Heart right ventricle (tissue), 16 donors: ENCODE measurements at places on chromosomes 11 and 22.

DNA sequence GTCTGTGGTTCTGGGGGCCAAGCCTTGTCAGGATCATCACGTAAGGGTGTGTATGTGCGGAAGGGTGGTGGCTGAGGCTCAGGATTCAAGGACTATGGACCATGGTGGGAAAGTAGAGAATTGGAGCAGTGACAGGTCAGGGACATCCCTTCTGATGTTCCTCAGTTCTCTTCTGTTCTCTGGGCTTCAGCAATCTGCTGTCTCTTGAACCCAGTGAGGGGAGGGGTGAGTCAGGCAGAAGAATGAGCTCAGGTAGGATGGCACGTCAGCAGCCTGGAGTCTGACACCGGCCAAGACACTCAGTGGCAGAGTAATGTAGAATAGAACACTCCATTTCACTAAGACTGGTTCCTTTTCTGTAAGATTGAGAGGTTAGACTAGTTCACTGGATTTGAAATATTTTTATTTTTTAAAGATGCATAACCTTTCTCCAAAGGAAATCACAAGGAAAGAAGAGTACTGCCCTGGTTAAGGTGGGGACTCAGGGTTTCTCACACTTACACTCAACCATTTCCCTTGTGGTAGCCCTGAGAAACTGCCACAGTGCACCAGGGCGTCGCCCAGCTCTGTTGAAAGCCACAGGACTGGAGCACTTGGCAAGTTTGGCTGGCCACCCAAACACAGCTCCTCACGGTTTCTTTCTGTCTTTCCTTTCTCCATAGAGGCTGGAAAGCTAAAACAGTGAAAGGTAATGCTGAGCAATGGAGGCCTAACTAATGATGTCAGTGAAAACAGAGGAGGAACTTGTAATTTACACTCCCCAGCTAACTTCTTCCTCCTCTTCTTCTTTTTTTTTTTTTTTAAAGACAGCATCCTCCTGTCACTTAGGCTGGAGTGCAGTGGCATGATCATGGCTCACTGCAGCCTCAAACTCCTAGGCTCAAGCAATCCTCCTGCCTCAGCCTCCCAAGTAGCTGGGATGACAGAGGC is 23.1 kb upstream of the MICAL2 start:
- no peak for DNase-seq

- DNase-seq, result no peak
Measured at GRCh38 chr22:33803371-33804282, 116.6 kb downstream of the LARGE1 start.

DNA sequence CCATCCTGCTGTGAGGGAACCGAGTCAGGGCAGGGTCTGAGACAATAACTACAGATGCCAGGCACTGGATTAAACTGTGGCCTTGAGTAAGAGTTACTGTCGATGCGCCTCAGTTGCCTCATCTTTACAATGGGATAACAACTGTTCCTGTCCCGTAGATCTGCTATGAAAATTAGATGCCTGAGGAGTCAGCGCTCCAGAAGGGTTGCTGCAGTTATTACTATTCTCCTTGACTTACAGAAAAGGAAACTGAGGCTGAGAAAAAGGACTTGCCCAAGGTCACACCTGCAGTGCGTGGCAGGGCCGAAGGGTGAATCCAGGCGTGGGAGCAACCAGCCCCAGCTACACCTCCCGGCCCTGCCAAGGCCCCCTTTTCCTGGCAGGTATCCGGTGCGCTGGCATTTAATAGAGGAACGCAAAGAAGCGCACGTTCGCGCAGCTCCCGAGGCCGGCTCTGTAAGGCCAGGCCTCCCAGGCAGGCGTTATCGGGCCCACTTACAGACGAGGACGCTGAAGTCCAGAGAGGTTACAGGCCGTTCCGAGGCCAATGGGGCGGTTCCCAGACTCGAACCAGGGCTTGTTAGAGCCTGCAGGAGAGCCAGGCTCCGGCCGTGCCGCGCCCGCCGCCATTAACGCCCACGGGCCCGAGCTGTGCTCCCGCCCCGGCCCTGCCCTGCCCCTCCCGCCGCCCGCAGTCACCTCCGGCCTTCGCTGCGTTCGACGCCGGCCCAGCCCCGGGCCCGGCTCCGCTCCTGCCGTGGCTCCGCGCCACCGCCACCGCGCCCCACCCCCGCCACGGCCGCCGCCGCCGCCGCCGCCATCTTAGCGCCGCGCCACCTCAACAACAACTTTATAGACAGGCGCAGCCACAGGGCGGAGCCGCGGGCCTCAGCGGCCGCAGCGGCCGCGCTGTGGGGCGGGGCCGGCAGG is at the start of gene C11orf68:
C11orf68 (minus strand) TSS at position 852 of the 930 bp plus-strand sequence; CDS start at position 821, 31 bp downstream.
- DNase-seq, result peak; percentile 14

- DNase-seq, result no peak
Measured at GRCh38 chr11:12180257-12181205, 70.1 kb downstream of the MICAL2 start.

DNA sequence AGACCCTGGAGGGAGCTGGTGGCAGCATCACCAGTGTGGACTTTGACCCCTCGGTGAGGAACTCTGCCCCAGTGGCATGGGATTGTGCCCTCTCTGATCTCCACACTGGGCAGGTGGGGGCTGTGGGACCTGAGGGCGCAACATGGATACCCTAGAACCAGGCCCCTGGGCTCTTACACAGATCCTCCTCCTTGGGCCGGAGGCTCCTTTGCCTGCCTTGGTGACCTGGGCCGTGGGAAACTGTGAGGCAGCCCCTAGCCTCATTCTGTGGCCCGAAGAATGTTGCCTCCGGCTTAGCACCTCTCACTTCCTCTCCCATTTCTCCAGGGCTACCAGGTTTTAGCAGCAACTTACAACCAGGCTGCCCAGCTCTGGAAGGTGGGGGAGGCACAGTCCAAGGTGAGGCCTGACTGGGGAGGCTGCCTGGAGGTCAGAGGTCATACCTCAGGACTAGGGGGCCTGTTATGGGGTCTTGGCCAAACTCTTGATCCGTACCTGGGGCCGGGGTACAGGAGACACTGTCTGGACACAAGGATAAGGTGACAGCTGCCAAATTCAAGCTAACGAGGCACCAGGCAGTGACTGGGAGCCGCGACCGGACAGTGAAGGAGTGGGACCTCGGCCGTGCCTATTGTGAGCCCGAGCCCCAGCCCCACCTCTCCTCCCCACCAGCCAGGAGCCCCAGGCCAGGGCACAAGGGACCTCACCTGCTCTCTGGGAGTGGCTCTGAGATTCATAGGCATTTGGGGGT is 12.2 kb downstream of the ATG16L2 start:
- no peak for DNase-seq

DNA sequence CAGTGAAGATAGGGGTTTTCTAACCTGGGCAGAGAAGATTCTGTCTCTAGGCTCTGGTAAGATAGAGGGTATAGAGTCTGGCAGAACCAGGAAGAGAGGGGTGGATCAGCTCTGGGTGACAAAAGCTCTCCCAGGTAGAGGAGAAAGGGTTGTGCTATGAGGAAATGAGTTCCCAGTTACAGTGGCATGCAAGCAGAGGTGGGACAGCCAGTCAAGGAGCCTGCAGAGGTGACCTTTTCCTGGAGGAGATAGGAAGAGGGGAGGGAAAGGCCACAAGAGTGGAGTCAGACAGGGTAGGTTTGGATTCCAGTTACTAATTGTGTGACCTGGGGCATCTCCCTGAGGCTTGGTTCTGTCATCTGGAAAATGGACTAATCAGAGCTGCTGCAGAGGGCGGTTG is 3.4 kb upstream of the CAPN5 start:
- DNase-seq, result no peak

DNA sequence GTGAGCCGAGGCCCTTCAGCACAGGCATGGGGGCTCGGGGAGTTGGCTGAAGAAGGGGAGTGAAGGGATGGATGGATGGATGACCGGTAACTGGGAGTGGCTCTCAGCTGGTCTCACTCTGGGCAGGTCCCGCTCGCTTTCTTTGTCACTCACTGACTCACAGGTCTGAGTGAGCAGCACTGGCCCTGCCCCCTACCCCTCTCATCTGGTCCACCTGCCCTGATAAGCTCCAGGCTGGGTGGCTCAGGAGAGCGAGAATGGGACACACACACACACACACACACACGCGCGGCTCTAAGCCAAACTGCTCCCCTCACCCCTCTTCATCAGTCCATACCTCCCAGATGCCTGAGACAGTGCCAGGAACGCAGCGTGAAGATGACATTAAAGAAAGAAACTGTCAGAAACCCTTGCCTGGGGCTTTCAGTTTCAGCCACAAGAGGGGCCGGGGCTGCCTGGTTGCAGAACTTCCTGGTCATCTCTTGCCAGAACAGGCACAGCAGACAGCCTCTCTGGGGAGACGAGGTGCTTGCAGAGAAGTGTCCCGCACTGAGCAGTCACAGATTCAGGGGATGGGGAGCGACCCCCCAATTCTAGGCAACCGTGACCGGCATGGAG is 16.5 kb upstream of the SHISAL1 start:
- no peak for DNase-seq

- DNase-seq, result no peak
Measured at GRCh38 chr22:38285018-38285417, 12.2 kb upstream of the TMEM184B start.

DNA sequence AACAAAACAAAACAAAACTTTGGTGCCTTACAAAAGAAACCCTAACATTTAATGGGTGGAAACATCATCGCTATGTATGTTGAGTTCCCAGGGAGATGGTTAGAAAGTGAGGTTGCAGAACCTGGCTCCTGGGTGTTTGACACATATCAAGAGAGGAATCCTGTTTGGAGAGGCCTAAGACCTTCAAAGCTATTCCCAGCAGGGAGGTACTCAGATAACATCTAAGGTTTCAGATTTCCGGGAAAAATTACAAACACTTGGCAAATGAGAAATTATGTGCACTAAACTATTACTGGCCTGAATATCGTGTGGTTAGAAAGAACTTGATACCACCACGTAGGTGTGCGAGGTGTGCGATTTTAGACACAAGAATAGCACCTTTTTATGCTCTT is 18.5 kb downstream of the TRIM5 start:
- no peak for DNase-seq

DNA sequence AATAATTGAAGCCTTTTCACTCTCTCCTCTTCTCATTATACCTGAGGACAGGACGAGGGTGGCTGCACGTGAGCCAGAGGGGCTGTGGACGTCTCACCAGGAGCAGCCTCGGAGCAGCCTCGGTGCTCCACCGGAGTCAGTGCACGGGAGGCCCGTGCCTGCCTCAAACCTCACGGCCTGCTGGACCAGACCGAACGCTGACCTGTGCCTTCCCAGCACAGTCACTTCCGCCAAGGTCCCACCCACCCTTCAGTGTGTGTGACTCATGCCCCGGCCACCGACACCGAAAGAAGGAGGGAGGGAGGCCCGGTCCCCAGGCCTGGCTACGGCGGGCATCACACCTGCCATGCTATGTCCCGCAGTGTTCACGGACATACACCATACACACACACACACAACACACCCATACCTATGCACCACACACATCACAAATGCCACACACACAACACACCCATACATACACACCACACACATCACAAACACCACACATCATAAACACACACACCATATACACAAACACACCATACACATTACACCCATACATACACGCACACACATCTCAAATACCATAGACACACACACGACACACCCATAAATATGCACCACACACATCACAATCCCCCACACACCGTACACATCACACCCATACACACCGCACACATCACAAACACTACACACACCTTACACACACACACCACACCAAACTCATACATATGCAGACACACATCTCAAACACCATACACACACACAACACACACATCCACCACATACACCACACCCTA is 1506.5 kb downstream of the TBC1D22A start:
- no peak for DNase-seq

DNA sequence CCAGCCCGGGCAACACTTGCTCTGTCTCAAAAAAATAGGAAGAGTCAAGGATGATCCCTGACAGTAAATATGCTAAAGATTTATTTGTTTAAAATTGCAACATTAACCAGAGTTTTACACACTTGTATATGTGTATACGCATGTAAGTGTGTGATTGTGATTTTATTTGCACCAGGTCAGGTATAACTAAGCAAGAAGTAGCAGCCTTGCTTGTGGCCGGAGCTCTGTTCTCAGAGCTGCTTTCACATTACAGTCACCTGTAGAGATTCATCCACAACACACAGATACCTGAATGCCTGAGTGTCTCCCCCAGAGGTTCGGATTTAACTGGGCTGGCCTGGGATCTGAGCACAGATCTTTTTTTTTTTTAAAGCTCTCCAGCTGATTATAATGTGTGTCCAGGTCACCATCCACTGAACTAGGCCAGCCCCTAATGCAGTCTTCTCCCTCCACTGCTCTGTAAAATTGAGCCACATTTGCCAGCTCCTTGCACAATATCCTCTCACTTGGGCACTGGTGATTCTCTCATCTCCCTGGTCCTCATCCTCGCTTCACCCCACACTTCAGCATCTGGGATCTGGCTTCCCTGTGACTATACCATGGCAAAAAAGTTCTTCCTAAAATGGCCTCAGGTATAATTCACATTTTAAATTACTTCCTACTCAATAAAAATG is 48.3 kb downstream of the LIF start:
- no peak for DNase-seq

GRCh38 chr22:41845380-41846267 is 12.7 kb downstream of the SREBF2 start:
- DNase-seq, result no peak

GRCh38 chr11:6468712-6469495 is 4.8 kb downstream of the TRIM3 start:
- DNase-seq, result peak; percentile 95

DNA sequence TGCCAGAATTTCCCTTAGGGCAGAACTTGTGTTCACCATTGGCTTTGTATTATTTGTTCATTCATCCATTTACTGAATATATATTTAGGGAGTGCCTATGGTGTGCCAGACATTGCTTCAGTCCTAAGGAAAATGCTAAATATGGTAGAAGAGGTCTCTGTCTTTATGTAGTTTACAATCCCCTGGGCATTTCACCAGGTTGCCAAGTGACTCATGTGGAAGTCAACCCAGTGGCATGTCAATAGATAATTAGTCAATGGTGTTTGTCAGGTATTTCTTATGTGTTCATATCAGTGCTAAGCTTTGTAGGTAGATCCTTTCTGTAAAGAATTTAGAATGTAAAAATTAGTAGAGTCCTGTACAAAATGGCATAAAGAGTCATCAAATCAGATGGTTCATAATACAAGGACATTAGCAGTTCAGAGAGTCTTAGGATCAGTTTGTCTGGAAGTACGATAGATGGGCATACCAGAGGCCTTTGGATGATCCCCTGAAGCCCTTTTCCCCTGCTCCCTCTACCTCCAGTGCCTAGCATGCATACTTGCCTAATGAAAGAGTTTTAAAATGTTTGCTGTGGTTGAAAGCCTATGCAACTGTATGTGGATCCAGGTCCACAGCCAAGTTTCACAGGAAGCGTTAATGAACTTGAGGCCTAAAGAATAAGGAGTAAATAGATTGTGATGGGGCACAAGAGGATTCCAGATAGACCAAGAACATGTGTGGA is 58.5 kb upstream of the SESN3 start:
- DNase-seq, result no peak

GRCh38 chr11:63766531-63767235 is 1.9 kb downstream of the ZFTA start:
- no peak for DNase-seq

DNA sequence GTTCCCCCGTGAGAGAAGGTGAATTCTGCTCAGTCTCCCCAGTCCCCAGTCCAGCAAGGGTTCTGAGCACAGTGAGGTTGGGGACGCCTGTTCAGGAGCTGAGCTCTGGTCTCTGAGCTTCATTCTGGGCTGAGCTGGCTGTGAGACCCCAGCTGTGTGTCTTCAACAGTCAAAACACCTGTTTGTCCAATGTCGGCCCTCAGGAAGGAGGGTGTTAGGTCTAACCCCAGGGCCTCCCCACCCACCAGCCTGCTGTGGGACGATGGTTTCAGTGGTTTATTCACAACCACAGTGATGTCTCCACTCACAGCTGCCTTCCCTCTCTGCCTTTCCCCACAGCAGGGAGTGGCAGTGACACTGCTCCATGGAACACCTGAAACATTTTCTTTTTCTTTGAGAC is 1282.9 kb downstream of the TBC1D22A start:
- DNase-seq, result no peak
